Activated T-helper 1 cell treated with anti-CD3 and anti-CD28 coated beads, Interleukin-12 subunit alpha, Interleukin-12 subunit beta, Interleukin-2, Interleukin-4 antibody, amounts not matched to agents 30 ng/mL and 10 ng/mL and 1 ng/mL, durations not matched to agents 14 hours and 24 hours and 36 hours (primary cell): ENCODE measurements at places on chromosomes 12 and 14.

GRCh38 chr14:31992011-31992447 is 85.1 kb upstream of the ARHGAP5 start:
- DNase-seq, result no peak

DNA sequence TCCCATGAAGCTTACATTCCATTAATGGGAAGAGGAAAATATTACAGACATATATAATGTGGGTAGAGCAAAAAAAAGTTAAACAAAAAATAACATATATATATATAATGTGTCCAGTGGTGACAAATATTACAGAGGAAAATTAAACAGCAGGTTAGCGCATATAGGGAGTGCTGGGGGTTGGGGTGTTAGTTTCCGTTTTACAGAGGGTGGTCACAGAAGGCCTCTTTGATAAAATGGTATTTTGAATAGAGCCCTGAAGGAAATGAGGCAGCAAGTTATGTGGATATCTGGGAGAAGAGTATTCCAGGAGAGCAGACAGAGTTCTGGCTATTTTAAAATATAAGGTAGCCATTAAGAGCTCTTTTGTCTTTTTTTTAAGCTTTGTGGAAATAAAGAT is 73.2 kb downstream of the DCAF5 start:
- no peak for DNase-seq

DNA sequence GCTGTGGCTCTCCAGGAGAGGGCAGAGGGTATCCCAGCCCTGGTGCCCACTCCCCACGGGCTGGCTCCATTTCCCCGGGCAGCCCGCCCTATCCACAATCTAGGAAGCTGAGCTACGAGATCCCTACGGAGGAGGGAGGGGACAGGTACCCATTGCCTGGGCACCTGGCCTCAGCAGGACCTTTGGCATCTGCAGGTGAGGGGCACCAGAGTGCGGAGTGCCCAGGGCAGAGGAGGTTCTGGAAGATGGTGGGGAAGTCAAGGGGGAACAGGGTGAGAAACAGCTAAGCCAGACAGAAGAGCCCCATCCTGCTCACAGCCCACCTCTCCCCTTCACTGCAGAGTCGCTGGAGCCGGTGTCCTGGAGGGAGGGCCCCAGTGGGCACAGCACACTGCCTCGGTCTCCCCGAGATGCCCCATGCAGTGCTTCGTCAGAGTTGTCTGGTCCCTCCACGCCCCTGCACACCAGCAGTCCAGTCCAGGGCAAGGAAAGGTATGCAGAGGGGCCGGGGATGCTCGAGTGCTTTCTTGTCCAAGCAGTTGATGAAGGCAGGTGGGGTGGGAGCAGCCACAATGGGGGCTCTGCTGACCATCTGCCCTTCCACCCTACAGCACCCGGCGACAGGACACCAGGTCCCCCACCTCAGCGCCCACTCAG is 10.3 kb downstream of the TNS2 start:
- no peak for DNase-seq

- no peak for DNase-seq
Observed at GRCh38 chr14:23521785-23522640, 29.6 kb downstream of the ZFHX2 start.

DNA sequence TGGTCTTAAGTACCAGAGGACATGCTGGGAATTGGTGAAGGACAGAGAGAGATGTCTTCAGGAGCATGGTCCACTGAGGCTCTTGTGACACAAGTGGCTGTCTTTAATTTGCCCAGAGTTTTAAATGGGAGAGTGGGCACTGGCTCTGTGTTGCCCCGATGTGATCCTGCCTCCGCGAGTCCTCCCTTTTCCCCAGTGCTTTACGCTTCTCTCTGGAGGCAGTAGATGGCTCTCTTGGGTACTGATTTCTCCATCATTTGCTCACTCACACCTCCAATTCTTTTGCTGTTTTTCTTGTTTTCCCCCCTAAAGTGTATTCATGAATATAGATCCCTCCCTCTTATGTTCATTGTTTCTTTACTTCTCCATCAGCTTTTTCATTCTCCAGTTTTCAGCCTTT is 74.3 kb downstream of the EMP1 start:
- no peak for DNase-seq

- no peak for DNase-seq
Observed at GRCh38 chr12:89448526-89448925, 76.1 kb downstream of the GALNT4 start.

DNA sequence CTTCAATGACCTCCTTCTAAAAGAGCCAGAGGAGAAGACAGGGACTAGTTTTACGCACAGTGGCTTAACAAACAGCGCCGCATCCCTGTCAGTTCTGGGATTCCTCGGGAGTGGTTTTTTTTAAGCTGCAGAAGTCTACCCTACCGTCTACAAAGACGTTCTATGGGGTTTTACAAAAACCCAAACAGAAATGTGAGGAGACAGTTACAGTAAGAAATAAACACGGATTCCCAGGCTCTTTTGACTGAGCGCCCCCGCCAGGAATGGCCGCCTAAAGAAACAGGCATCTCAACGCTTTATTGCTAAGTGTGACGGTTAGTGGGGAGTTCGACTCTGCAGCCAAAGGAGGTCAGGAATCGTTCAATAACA is 484 bp downstream of the ALKBH1 start:
- DNase-seq, result no peak

DNA sequence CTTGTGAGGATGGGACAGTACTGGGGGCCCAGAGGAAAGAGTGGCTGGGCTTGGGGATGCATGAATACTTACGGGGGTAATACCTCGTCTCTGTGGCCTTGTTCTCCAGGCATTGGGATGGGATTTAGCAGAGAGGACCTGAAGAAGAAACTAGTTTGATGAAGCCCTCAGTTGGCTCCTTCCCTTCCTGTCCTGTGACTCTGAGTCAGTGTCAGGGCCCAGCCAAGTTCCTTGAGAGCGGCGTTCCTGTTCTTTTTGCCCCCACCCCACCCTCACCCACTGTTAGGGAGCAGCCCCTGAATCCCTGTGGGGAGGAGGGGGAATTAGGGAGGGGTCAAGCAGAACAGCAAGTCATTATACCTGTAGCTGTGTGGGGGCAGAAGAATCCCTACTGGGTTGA is 5.2 kb upstream of the LRP1-AS start:
- no peak for DNase-seq

DNA sequence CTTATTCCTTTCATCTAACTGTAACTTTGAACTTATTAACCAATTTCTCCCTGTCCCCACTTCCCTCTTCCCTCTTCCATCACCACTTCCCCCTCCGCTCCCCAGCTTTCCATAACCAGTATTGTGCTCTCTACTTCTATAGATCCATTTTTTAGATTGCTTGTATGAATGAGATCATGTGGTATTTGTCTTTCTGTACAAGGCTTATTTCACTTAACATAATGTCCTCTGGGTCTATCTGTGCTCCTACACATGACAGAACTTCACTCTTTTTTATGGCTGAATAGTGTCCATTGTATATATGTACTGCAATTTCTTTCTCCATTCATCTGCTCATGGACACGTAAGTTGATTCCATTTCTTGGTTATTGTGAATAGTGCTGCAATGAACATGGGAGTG is 14.4 kb downstream of the ERP27 start:
- DNase-seq, result no peak

GRCh38 chr14:54768501-54769129 is 134.0 kb downstream of the GCH1 start:
- no peak for DNase-seq

- no peak for DNase-seq
Observed at GRCh38 chr14:70641548-70642302, at the start of gene TTC9. TSS of gene TTC9 (plus strand) at chr14:70641916. CDS start at chr14:70642130, 214 bp downstream.

- DNase-seq, result no peak
Observed at GRCh38 chr14:104536942-104537612, 42.5 kb upstream of the C14orf180 start.
